ENCODE measurements at places on chromosomes 13 and 19. TPM values are rescaled to one million over a fixed set of nuclear protein-coding genes. Genes with fewer than 3 reads are reported as not detected.
A peak's percentile ranks its signal among the peaks of the same experiment; 100 is the strongest.

DNA sequence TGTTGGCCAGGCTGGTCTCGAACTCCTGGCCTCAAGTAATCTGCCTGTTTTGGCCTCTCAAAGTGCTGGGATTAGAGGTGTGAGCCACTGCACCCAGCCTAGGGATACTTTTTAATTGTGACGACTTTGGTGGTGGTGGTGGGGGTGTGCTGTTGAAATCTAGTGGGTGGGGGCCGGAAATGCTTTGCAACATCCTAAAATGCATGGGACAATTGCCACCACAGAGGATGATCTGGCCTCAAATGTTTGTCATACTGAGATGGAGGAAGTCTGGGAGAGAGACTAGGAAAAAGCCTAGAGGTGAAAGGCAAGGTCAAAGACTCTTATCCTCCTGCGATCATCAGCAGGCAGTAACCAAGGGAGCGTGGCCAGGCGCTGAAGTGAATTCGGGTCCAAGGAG, 1.4 kb downstream of the NWD1 start:
- H3K36me3 ChIP-seq, result no peaks in the 10 kb centered on the region
- H3K4me3 ChIP-seq, result no peak overlapping the region
- no peaks in the 10 kb centered on the region for H3K4me1 ChIP-seq
- H3K27ac ChIP-seq, result no peak overlapping the region
- DNase-seq, result no peak

GRCh38 chr19:4795400-4795799, 3.9 kb downstream of the FEM1A start:
- H3K4me1 ChIP-seq, result peaks cover 35% of the 10 kb centered on the region
- peak overlapping the region; percentile 60 for H3K27ac ChIP-seq
- H3K4me3 ChIP-seq, result no peak overlapping the region
- H3K36me3 ChIP-seq, result peaks cover 40% of the 10 kb centered on the region
- no peak for DNase-seq

DNA sequence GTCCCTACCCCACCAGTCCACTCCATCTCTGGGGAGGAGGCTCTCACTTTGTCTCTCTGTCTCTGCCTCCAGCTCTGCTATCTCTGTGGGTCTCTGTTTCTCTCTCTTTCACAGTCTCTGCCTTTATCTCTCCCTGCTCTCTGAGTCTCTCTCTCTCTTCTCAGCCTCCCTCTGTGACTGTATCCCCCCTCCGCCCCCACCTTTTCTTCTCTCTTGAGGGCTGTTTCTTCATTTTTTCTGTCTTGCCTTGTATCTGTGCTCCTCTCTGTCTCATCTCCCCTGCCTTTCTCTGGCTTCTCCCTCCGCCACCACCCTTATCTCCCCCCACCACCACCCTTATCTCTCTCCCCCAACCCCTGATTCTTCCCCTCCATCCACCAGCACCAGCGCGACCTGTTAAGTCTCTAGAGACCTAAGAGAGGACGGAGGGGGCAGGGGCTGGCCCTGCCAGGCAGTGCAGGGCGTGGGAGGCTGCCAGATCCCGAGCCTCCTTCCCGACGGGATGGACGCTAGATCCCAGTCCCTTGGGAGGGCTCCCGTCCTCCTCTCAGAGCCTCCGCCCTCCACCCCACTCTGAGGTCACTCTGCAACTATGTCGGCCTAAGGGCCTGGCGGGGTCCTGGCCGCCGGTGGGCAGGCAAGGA, 1.0 kb downstream of the AXL start:
- H3K27ac ChIP-seq, result no peak overlapping the region
- no peaks in the 10 kb centered on the region for H3K36me3 ChIP-seq
- no peak for DNase-seq
- H3K4me3 ChIP-seq, result no peak overlapping the region
- H3K27me3 ChIP-seq, result peaks cover 42% of the 10 kb centered on the region

GRCh38 chr19:12868540-12869112, 12.6 kb downstream of the DNASE2 start:
- H3K4me1 ChIP-seq, result peaks cover 20% of the 10 kb centered on the region
- H3K4me3 ChIP-seq, result no peak overlapping the region
- H3K27me3 ChIP-seq, result peaks cover 2% of the 10 kb centered on the region
- H3K36me3 ChIP-seq, result peaks cover 16% of the 10 kb centered on the region
- no peak for DNase-seq

- peaks cover 49% of the 10 kb centered on the region for H3K36me3 ChIP-seq
- peak overlapping the region; percentile 76 for H3K4me3 ChIP-seq
- peak overlapping the region; percentile 86 for H3K27ac ChIP-seq
Measured at GRCh38 chr19:55005684-55006488, 32.2 kb downstream of the GP6 start.

DNA sequence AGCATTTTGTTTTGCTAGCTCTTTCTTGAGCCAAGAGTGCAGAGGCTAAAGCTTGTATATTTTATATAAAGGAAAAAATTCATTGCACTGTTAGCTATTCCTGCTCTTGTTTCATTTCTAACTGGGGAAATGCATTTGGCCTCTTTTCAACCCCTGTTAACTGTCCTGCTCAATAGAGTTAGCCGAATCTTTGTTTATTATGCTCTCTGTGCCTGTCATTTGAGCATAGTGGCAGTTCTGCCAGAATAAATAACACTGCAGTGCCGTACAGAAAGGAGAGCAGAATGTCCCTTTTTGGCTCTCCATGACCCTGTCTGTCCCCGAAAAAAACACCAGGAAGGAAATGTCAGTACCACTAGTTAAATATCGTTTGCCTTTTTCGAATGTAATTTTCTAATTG, 350.8 kb downstream of the MYO16 start:
- peaks cover 4% of the 10 kb centered on the region for H3K27me3 ChIP-seq
- no peaks in the 10 kb centered on the region for H3K36me3 ChIP-seq
- no peak overlapping the region for H3K27ac ChIP-seq
- no peaks in the 10 kb centered on the region for H3K4me1 ChIP-seq
- no peak for DNase-seq

The CEACAM8 gene
- total RNA-seq, result not detected

GRCh38 chr13:95643936-95644598, 439 bp downstream of the DZIP1 start:
- peak overlapping the region; percentile 30 for H3K4me3 ChIP-seq
- no peak overlapping the region for H3K27ac ChIP-seq
- peaks cover 54% of the 10 kb centered on the region for H3K27me3 ChIP-seq
- DNase-seq, result no peak
- H3K36me3 ChIP-seq, result no peaks in the 10 kb centered on the region

DNA sequence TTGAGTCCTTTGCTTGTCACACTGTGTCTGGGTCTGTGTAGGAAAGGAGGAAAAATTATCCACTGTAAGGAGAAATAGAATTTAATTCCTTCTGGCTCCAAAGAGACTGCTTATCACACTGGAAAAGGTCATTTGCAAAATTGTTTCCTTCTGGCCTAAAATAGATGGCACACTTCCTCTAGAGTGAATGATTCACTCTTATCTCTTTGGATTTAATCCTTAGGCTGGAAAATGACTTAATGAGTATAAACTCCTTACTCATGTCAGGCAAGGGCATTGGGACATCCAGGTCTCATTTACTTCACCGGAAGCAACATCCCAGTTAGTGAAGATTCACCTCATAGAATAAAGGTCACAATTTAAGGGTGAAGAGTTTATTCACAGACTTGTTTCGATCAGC, 293.6 kb downstream of the OXGR1 start:
- H3K27me3 ChIP-seq, result no peaks in the 10 kb centered on the region
- no peaks in the 10 kb centered on the region for H3K4me1 ChIP-seq
- H3K4me3 ChIP-seq, result no peak overlapping the region
- no peaks in the 10 kb centered on the region for H3K36me3 ChIP-seq
- no peak for DNase-seq

DNA sequence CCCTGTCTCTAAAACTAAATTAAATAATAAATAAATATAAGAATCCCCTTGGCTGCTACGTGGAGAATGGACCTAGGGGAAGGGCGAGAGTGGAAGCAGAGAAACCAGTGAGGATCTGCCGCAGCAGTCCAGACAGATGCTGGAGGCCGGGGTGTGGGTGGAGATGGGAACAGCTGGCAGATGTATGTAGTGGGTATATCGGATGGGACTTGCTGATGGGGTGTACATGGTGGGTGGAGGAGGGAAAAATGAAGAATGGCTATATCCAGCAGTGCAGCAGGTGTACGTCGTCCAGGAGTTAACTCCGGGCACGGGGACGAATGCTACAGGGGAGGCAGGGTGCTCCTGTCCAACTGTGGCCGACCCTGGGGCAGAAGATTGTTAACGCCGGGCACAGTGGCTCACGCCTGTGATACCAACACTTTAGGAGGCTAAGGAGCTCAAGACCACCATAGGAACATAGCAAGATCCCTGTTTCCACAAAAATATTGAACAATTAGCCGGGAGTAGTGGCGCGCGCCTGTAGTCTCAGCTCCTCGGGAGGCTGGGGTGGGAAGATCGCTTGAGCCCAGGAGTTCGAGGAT, 654 bp downstream of the CEP89 start:
- H3K27ac ChIP-seq, result peak overlapping the region; percentile 89
- peak overlapping the region; percentile 100 for H3K4me3 ChIP-seq
- H3K27me3 ChIP-seq, result no peaks in the 10 kb centered on the region
- H3K36me3 ChIP-seq, result peaks cover 6% of the 10 kb centered on the region
- H3K4me1 ChIP-seq, result peaks cover 33% of the 10 kb centered on the region

The PLEKHG2 gene
- total RNA-seq, result 74.4 TPM

DNA sequence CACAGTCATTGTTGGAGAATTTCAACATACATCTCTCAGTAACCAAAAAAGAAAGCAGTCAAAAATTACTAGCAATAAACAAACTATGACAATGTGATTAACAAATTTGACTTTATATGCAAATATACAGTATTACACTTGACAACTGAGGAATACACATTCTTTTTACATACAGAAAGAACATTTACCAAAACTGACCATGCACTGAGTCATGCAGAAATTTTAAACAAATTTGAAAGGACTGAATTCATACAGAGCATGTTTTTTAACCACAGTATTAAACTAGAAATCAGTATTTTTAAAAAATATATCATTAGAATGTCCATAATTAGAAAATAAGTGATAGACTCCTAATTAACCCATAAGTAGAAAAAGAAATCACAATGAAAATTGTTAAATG, 420.1 kb downstream of the TBC1D4 start:
- H3K27ac ChIP-seq, result no peak overlapping the region
- H3K4me3 ChIP-seq, result no peak overlapping the region

The SLC35E1 gene
- total RNA-seq, result 40.6 TPM

The COPE gene
- 218 TPM for total RNA-seq

DNA sequence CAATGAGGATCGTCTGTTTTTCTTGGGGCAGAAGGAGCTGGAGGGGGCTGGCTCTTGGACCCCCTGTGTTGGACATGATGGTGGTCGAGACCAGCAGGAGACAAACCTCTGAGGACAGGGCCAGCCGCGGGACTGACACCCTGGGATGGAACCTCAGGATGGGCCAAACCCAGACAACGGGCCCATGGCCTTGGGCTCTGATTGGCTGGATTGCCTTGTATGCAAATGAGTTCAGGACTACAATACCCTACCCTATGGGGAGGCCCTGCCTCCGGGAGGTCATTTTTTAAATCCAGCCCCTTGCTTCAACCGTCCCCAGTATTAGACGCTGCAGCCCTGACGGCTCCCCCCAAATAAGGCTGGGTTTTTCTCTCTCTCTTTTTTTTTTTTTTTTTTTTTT, 22.0 kb downstream of the SLC5A5 start:
- no peaks in the 10 kb centered on the region for H3K36me3 ChIP-seq
- no peak overlapping the region for H3K27ac ChIP-seq
- no peak overlapping the region for H3K4me3 ChIP-seq
- peaks cover 1% of the 10 kb centered on the region for H3K27me3 ChIP-seq
- DNase-seq, result no peak

DNA sequence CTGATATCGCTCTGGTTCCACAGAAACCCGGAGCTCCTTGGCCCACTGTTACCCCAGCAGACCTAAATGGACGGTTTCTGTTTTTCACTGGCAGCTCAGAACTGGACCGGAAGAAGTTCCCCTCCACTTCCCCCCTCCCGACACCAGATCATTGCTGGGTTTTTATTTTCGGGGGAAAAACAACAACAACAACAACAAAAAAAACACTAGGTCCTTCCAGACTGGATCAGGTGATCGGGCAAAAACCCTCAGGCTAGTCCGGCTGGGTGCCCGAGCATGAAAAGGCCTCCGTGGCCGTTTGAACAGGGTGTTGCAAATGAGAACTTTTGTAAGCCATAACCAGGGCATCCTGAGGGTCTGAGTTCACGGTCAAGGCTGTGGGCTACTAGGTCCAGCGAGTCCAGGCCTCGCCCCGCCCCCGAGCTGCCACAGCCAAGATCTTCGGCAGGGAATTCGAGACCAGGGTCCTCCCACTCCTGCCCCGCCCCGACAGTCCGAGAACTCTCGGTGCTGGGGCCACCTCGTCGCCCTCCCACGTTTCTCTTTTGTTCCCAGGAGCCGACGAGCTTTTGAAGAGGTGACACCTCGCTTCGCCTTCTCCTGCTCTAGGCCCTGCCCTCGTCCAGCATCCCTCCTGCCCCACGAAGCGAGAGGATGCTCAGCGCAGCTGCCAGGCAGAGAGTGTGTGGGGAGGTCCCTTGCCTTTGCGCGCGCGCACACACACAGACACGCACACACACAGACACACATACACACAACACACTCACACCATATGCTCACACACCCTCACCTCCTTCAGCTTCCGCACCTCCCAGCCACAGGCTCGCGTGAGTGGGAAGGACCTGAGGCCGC, 8.8 kb downstream of the ZIC2 start:
- H3K27ac ChIP-seq, result no peak overlapping the region
- H3K4me1 ChIP-seq, result peaks cover 24% of the 10 kb centered on the region
- peak overlapping the region; percentile 5 for H3K4me3 ChIP-seq

The CEBPA gene
- total RNA-seq, result 0.10 TPM

DNA sequence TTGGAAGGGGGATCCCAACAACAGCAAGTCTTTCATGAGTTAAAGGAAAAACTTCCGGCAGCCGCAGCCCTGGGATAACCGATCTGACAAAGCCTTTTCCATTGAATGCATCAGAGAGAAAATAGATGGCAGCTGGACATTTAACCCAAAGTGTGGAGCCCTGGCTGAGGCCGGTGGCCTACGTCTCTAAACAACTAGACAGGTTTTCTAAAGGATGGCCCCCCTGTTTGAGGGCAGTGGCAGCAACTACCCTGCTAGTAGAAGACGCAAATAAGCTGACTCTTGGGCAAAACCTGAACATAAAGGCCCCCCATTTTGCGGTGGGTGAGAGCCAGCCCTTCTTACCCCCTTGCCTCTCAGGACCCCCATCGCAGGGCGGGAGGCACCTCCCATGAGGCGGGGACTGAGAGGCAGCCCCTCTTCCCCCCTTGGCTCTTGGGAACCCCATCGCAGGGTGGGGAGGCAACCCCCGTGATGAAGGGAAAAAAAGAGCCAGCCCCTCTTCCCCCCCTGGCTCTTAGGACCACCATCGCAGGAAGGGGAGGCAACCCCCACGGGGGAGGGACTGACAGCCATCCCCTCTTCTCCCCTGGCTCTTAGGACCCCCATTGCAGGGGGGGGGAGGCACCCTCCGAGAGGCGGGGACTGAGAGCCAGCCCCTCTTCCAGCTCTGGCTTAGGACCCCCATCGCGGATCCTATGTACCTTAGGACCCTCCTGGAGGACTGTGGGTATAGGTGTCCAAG, 2422.9 kb upstream of the PCDH20 start:
- no peak overlapping the region for H3K27ac ChIP-seq
- DNase-seq, result no peak
- no peak overlapping the region for H3K4me3 ChIP-seq
- H3K4me1 ChIP-seq, result no peaks in the 10 kb centered on the region

DNA sequence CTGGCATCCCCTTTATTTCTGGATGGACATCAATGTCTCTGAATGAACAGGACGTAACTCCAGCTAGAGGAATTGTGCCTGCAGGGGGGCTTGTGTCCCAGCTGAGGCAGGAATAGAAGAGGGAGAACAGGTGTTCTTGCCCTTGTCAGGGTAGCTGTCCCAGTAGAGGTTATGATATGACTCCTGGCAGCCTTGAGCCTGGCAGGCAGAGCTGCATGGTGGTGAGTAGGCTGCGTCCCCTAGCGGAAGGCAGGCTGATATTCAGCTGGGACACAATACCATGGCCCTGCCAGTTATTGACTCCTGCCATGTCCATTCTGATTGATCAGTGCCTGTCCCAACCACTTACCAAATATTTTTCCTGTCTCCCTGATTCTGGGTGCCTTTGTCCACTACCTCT, 197.2 kb downstream of the RAP2A start:
- H3K27me3 ChIP-seq, result peaks cover 7% of the 10 kb centered on the region
- H3K36me3 ChIP-seq, result no peaks in the 10 kb centered on the region
- H3K4me1 ChIP-seq, result no peaks in the 10 kb centered on the region
- DNase-seq, result no peak

Data from activated CD4-positive, alpha-beta T cell treated with anti-CD3 and anti-CD28 coated beads, Interleukin-2, amount 10 ng/mL, durations not matched to agents 7 days and 5 days (primary cell).